Activated naive CD4-positive, alpha-beta T cell treated with anti-CD3 and anti-CD28 coated beads, Interleukin-2, amount 10 ng/mL, durations not matched to agents 7 days and 5 days (primary cell): ENCODE measurements at places on chromosomes 12 and 14.

DNA sequence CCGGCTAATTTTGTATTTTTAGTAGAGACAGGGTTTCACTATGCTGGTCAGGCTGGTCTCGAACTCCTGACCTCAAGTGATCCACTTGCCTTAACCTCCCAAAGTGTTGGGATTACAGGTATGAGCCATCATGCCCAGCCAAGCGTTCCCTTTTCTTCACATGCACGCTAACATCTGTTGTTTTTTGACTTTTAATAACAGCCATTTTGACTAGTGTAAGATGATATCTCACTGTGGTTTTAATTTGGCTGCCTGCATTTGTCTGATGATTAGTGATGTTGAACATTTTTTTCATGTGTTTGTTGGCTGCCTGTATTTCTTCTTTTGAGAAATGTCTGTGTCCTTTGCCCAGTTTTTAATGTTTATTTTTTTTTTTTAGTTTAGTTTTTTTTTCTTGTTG lies 10.2 kb upstream of the YARS2 start:
- no peak for DNase-seq
- H3K27me3 ChIP-seq, result no peaks in the 10 kb centered on the region

DNA sequence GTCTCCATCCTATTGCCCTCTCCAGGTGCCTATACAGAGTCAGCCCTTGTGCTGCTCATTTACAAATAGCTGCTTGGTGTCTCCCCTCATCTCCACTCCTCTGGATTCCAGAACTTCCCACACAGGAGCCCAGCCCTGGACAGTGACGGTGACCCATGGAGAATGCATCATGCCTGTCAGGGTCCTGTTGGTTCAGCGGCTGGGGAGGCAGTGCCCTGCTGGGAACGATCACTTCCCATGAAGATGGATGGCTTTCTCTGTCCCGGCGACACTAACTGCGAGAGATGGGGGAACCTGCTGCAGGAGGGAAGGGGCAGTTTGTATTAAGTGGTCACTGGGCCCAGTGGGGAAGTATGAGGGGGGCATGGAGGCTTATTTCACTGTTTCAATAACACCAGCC lies 395.0 kb upstream of the TBX3 start:
- DNase-seq, result no peak
- H3K27me3 ChIP-seq, result peaks cover 3% of the 10 kb centered on the region
- no peaks in the 10 kb centered on the region for H3K4me1 ChIP-seq
- no peak overlapping the region for H3K27ac ChIP-seq
- H3K36me3 ChIP-seq, result no peaks in the 10 kb centered on the region

DNA sequence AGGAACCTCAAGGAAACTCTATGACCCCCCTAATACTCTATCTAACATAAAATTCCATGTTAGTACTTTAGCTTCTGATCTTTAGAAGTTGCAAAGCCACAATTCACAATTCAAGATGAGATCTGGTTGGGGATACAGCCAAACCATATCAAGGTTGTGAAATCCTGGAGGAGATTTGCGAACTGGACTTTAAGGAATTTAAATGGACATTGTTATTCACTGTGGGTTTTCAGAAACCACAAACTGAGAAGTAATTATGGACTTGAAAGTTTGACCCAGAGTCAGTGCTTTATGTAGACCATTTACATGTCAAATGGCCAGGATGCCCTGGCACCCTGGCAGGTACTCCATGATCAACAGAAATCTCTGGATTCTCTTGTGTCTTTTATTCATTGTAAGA lies 14.2 kb upstream of the CDKL1 start:
- H3K4me3 ChIP-seq, result no peak overlapping the region
- peaks cover 7% of the 10 kb centered on the region for H3K36me3 ChIP-seq
- DNase-seq, result no peak
- no peak overlapping the region for H3K27ac ChIP-seq
- no peaks in the 10 kb centered on the region for H3K27me3 ChIP-seq

DNA sequence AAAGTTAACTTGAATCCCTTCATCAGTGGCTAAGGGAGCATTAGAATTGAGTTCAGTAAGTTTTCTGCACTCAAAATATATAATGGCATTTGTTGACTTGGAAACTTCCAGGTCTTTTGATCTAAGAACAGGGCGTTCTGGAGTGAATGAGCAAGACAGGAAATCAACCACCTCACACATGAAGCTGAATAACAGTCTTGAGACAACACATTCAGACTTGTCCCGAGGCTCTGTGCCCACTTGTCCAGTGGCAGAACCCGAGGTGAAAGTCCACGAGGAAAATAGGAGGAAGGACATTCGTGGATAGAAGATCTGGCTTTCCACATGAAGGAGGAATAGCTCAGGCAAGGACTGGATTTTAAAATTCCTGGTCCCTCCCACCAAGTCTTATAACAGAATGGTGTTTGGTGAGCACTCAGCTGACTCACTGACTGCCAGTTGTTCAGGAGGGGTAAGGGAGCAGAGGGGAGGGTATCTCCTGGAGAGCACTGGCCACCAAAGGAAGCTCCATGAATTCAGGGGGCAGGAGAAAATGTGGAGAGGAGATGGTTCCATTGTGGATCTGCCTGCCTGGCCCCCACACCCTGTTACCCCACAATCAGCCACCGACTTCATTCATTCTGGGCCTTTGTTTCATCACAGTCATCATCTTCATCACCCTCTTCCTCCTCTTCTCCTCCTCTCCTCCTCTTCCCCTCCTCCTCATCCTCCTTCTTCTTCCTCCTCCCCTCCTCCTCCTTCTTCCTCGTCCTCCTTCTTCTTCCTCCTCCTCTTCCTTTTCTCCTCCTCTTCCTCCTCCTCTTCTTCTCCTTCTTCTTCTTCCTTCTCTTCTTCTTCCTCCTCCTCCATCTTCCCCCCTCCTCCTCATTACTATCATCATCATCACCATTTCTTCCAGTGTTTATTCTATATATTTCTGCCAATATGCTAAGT lies 620.1 kb downstream of the MED13L start:
- H3K4me3 ChIP-seq, result no peak overlapping the region
- no peaks in the 10 kb centered on the region for H3K36me3 ChIP-seq
- DNase-seq, result no peak
- no peak overlapping the region for H3K27ac ChIP-seq
- H3K27me3 ChIP-seq, result peaks cover 3% of the 10 kb centered on the region

GRCh38 chr12:97923546-97923945 lies 460.9 kb downstream of the RMST start:
- no peaks in the 10 kb centered on the region for H3K4me1 ChIP-seq
- no peak overlapping the region for H3K27ac ChIP-seq
- no peaks in the 10 kb centered on the region for H3K36me3 ChIP-seq
- H3K4me3 ChIP-seq, result no peak overlapping the region
- DNase-seq, result no peak

DNA sequence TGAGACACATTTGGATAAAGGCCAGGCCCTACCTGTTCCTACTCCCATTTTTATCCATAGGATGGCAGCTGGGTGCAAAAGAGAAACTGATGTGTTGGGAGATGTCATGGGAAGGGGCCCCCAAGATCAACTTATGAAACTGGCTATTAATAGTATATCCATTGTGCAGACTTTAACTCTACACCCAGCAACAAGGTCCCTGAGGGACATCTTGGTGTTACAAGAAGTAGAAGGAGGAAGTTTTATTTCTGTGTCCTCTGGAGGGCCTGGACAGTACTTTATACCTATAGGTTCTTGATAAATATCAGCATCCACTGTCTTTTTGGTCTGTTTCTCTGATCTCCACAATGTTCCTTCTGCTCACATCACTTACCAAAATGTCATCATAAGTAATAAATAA lies 84.6 kb downstream of the BTG1 start:
- no peak overlapping the region for H3K4me3 ChIP-seq
- H3K27ac ChIP-seq, result no peak overlapping the region
- DNase-seq, result no peak
- H3K4me1 ChIP-seq, result peaks cover 64% of the 10 kb centered on the region
- H3K36me3 ChIP-seq, result peaks cover 19% of the 10 kb centered on the region

DNA sequence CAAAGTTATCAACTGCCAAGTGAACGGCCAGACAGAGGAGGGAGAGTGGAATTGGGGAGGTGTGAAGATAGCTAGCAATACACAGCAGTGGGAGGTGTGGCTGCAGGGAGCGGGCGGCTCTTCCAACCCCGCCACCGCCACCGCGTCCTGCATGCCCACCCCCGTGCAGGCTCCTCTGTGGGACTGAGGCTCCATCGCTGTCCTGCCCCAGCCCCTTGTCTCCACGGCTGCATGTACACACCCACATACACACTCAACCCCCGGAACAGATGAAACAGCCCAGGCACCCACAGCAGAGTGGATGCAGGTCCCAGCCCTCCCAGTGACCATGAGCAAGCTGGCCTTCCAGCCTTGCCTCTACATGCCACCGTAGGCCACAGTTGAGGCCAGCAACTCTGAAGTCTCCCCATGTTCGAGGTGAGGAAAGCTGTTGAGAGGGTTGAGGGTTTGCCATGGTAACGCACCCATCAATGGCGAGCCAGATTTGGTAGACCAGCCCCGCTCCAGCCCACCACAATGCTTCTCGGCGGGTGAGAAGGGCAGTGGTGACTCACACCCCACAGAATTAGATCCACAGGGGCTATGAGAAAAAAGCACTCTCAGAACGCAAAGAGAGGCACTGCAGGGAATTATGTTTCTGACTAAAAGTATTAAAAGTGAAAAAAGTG lies 39.3 kb downstream of the PITPNM2 start:
- H3K27ac ChIP-seq, result no peak overlapping the region
- H3K4me3 ChIP-seq, result no peak overlapping the region
- no peaks in the 10 kb centered on the region for H3K27me3 ChIP-seq
- H3K36me3 ChIP-seq, result peaks cover 27% of the 10 kb centered on the region
- peaks cover 57% of the 10 kb centered on the region for H3K4me1 ChIP-seq
- no peak for DNase-seq

DNA sequence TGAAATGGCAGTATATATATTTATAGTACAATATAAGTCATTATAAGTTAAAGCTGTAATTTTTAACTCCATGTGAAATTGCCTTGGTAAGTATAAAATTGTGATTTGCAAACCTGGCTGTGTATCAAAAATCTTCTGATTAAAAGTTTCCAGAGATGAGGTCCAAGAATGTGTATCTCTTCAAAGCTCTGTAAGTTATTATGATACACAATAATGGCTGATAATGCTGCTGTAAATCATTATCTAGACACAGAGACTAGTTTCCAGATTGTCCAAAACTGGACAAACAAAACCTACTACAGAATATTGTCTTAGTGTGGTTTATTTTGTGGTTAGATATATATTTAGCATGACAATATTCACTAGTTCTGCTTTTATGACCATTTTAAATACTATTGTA lies 514.8 kb downstream of the SLC6A15 start:
- no peaks in the 10 kb centered on the region for H3K36me3 ChIP-seq
- no peak for DNase-seq
- H3K4me1 ChIP-seq, result no peaks in the 10 kb centered on the region
- H3K4me3 ChIP-seq, result no peak overlapping the region
- no peaks in the 10 kb centered on the region for H3K27me3 ChIP-seq

DNA sequence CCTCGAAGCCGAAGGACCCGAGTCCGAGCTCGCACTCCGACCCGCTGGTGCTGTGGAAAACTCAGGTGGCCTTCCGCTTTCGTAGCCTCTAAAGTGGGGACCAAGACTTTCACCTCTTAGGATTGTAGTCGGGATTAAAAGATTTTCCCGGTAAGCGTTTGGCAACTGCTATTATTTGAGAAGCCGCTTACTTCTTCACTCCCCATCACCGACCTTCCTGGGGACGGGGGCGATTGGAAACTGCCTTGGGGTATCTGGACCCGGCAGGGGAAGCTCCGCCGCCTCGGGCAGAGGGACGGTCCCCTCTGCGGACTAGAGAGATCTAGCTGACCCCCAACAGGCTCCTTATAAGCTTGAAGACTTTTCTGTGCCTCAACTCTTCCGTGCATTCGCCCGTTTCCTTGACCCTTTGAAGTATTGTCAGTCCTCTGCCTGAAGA lies 659 bp downstream of the TRAFD1 start:
- peaks cover 10% of the 10 kb centered on the region for H3K27me3 ChIP-seq
- peaks cover 49% of the 10 kb centered on the region for H3K4me1 ChIP-seq
- peak; percentile 27 for DNase-seq
- H3K27ac ChIP-seq, result peak overlapping the region; percentile 93
- H3K36me3 ChIP-seq, result peaks cover 15% of the 10 kb centered on the region

- DNase-seq, result no peak
- H3K36me3 ChIP-seq, result peaks cover 11% of the 10 kb centered on the region
- no peaks in the 10 kb centered on the region for H3K27me3 ChIP-seq
- H3K27ac ChIP-seq, result no peak overlapping the region
- H3K4me3 ChIP-seq, result no peak overlapping the region
Observed at GRCh38 chr12:47388712-47389111, 309.0 kb upstream of the AMIGO2 start.

- no peaks in the 10 kb centered on the region for H3K4me1 ChIP-seq
- H3K4me3 ChIP-seq, result no peak overlapping the region
- no peak overlapping the region for H3K27ac ChIP-seq
- H3K27me3 ChIP-seq, result no peaks in the 10 kb centered on the region
- peaks cover 29% of the 10 kb centered on the region for H3K36me3 ChIP-seq
Observed at GRCh38 chr14:58315606-58316005, 17.3 kb downstream of the ARID4A start.

DNA sequence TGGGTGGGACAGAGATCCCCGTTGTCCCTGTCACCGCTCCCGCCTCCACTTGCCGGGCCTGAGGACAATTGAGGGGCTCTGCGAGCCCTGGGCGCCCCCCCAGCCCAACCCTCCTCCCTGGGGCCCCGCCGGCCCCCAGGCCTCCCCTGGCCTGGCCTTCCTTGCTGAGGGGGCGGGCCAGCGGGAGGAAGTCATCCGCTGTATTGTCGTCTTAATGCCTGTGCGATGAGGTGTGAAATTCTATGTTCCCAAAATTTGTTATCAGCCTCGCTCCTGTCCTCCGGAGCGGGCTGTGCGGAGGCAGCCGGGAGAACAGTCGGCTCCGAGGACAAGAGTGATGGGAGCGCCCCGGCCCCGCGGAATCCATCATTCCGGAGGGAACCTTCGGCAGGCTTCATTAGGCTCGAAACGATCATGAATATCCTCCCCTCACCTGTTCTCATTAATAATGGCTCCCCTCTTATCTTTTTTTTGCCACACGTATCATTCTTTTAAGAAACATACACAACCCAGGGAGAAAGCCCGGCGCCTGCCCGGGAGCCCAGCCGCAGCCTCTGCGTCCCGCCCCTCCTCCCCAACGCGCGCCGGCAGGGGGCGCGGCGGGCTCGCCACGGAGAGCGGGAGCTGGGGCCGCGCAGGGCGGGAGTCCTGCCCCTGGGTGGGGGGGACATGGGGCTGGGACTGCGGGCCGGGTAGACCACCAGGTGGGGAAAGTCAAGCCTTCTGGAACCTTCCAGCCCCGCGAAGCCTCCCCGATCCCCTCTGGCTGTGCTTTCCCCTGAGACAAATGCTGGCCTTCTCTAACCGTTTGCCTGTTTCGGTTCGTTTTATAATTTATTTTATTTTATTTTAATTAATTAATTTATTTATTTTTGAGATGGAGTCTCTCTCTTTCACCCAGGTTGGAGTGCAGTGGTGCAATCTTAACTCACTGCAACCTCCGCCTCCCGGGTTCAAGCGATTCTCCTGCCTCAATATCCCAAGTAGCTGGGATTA lies 17.1 kb upstream of the DLK1 start:
- H3K4me1 ChIP-seq, result no peaks in the 10 kb centered on the region
- no peaks in the 10 kb centered on the region for H3K36me3 ChIP-seq
- no peak for DNase-seq
- H3K27me3 ChIP-seq, result peaks cover 48% of the 10 kb centered on the region
- no peak overlapping the region for H3K27ac ChIP-seq
- H3K4me3 ChIP-seq, result no peak overlapping the region
